Fibroblast of villous mesenchyme (primary cell): ENCODE measurements at places on chromosomes 12 and 14.

DNA sequence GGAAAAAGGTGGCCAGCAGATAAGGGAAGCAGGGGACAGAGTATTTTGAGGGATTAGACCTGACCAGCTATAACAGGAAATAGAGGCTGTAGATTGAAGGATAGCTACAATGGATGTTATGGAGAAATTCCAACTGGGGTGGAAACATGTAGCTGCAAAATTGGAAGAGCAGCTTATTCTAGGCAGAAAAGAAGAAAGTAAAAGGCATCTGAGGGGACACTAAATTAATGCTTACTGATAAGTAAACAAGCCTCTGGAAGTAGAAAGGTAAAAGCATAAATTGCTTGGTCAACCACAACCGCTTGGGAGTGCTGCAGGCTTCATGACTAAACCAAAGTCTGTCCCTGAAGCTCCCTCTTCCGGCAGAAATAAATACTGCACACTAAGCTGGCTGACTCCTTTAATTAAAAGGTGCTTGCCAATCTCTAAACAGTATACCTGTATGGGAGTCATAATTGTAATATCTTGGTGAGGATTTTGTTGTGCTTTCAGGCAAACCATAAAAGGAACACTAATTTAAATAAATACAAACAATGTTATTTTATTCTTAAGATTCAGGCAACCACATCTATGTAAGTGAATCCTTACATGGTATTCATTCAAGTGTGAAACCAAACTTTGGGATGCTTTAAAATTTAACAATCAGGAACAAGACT is 7.7 kb downstream of the UBC start:
- peak; percentile 93 for DNase-seq

DNA sequence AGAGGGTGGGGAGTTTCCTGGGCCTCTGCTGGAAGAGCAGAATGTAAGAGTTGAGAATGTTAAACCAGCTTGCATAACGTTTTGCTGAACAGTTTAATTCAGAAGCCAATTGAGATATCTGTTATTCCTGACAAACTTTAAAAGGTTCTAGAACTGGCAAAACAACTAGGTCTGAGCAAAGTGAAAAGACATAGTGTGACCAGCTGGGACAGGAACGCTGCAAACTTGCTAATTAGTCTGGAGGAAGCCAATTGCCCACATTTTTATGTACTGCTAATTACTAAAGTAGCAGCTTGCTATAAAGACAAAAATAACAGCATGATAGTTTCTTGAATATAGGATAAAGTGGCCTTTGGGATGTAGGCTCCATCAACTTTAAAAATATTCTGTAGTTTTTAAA is 704.9 kb downstream of the NRXN3 start:
- no peak for DNase-seq

GRCh38 chr14:92582706-92583452 is 69.3 kb downstream of the RIN3 start:
- DNase-seq = no peak

DNA sequence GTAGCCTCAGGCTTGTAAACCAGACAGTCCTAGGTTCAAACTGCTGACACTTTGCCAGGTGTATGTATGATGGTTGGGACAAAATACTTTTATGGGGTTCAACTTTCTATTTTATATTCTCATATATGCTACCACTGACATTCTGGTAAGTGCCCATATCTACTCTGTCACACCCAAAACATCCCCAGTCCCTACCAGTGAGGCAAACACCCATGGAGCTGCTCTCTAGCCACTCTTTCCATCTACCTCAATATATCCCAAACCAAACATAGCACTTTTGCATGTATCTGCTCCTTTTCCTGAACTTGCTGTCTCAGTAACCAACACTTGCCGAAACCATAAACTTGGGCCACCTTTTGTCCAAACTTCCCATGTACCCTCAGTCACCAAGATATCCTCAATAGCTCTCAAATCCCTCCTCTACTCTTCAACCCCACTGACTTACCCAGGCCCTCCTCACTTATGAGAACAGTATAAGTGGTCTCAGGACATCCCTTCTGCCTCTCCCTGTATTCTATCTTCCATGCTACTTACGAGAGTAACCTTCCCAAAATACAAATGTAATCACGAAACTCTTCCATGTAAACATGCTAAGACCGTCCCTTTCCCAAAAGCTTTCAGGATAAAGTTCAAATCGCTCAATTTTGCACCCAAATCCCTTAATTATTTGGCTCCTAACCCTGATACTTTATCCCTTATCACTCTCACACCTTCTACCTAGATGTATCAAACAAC is 3.6 kb downstream of the GALC start:
- DNase-seq = no peak

GRCh38 chr12:3518902-3519301 is 27.9 kb downstream of the PRMT8 start:
- no peak for DNase-seq

GRCh38 chr14:66017927-66018326 is 468.2 kb upstream of the CCDC196 start:
- DNase-seq = no peak
